ENCODE measurements at places on chromosomes 16 and 17. TPM values are rescaled to one million over a fixed set of nuclear protein-coding genes. Genes with fewer than 3 reads are reported as not detected.

- DNase-seq, result no peak
Observed at GRCh38 chr16:3188925-3189825, 1.2 kb downstream of the OR1F1 start.

DNA sequence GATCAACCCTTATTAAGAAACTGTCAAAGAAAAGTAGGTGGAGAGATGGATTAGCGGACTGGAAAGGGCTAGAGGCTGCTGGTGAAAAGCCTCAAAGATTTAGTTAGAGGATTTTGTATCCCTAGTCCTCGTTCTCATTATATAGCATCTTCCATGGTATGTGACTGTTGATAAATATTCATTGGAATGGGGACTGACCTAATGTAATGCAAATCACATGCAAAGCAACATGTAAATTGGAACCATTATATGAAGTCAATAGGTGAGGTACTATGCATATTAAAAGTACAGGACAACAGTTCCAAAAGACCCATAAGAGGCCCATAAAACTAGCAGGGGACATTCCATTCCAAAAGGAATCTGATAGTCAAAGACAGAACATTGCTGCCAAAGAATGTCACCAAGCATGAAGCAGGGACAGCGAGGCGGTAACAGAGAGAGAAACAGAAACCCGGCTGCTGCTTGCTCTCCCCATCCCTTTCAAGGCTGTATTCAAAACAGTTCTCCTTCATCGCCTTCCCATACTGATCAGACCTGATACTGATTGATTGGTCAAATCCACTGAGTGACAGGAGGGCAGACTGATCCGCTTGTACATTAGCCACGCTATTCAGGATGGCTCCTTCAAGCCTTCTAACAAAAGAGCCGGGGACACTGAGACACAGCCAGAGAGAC, 44.5 kb downstream of the SOX9 start:
- DNase-seq, result no peak

DNA sequence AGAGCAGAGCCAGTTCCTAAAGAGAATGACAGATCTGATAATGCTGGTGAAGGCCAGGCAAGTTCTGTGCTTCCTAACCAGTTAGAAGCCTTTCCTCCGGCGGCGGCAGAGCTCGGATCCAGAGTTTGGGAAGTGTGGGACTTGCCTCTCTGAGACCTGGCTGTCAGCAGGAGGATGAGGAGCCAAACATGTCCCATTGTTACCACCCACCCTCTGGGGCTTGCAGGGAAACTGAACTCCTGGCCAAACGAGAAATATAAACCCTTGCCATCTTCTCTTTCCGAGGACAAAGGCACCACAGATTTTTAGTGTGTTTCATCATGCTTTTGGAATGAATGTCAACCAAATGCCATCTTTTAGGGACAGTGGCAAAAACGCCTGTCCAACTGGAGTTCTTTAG, 80.2 kb upstream of the SMURF2 start:
- no peak for DNase-seq

- DNase-seq, result no peak
Observed at GRCh38 chr17:76560036-76560876, 20.4 kb downstream of the PRCD start.

GRCh38 chr17:31541559-31541958, 150.1 kb downstream of the RAB11FIP4 start:
- DNase-seq, result no peak

- no peak for DNase-seq
Observed at GRCh38 chr16:84650062-84650991, 2.0 kb downstream of the KLHL36 start.

DNA sequence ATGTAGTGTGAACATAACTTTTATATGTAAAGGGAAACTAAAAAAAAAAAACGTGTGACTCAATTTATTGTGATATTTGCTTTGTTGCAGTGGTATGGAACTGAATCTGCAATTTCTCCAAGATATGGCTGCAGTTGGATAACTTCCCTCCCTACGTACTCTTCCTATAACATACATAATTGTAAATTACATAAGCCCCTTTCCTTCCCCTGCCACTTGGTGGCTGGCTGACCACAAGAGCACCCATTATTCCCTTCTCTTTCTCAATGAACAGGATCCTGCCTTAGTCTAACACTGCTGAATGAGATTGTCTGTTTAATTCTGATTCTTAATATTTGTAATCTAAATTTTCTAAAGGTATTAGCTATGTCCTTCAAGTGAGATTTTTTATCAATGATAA, 27.8 kb downstream of the CCL4 start:
- no peak for DNase-seq

- DNase-seq, result no peak
Observed at GRCh38 chr17:4788807-4789700, at the start of gene GLTPD2. TSS of gene GLTPD2 (plus strand) at chr17:4788964. CDS start at chr17:4789012, 48 bp downstream.

DNA sequence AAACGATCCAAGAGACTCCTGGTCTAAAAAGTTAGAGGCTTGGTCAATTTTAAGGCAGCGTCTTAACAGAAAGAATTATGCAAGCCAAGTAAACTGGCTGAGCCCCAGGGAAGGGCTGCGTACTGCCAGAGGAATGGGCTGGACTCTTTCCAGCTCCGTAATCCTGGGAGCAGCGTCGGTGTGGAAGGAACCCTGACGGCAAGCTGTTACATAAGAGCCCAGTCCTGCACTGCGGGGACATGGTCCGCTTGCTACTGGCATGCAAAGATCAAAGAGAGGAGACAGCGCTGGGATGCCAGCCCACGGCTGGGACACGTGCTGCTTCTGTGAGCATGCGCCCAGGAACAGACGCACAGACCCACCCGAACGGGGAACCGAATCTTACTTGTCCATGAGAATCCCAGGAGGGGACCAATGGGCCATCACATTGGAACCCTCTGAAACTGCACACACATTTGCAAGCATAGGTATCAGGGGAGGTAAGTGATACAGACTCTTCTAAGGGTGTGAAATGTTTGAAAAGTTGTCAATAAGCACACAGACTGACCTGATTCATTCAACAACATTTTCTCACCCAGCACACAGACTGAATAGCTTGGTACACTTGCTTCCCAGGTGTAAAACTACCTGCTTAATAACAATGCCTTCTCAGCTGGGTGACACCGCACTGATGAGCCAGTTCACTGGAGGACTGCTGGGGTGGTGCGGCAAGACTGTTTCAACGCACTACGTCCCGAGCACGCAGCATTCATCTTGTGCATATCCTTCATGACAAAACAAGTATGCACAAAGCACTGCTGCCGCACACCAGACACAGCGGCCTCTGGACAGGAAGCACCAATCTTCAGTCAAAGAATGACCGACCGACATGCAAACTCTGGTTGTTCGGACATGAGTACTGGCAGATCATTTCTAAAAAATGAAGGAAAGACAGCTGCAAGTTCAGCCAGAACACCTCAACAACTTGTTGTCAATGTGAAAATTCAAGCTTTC, 94.9 kb downstream of the ANKRD11 start:
- DNase-seq, result no peak

GRCh38 chr16:18841833-18842525, 40.6 kb upstream of the ARL6IP1 start:
- no peak for DNase-seq

DNA sequence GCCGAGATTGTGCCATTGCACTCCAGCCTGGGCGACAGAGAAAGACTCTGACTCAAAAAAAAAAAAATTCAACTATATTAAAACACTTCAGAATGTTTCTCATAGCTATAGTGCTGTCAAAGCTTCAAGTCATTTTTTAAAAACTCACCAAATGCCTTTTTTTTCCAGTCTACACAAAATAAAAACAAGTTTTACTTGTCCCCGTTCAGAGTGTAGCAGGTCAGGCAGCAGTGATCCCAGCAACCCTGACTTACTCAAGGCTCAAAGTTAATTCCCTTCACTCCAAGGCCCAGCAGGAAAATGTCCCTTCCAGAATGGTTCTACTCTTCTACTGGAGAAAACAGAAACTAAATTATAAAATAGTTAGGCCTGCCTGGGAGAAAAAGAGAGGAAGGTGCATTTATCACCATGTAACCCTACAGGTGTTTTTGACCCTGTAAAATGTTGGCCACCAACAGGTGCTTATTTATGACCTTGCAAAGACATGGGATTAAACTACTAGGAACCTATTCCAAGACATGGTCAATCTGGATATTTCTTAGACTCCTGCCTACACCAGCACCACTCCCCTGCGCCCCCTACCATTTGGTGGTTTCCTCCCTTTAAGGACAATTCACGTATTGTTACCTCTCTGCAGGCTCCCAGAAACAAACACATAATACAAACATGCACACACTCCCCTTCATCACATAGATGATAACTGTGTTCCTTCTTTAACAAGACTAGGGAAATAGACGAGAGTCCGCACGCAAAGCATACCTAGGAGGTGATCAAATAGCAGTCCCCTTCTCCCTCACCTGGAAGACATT, 5.4 kb downstream of the AMFR start:
- DNase-seq, result no peak

DNA sequence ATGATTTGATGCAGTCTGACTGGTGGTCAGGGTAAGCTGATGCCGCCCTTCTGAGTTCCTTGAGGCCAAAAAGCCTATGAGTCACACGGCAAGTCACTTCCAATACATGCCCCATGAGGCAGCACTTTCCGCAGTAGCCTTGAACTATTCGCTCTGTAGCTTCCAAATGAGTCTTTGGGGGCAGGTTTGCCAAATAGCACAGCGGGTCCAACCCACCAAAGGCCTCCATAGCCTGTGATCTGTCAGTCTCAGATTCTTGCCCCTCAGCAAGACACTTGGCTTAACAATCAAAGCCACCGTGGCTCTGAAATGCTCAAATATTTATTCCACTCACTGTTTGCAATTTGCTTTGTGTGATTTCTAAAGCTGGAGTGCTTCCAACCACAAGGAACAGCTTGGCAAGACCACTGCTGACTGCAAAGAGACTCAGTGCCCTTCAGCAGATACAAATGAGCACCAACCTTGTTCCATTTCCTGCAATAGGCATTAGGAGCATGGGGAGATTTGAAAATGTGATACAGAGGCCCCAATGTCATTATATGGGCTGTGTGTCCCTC, 45.4 kb downstream of the CLEC19A start:
- DNase-seq, result no peak

- DNase-seq, result no peak
Observed at GRCh38 chr16:68382296-68382718, 66.0 kb downstream of the SMPD3 start.

Gene TP53TG3
- total RNA-seq, result not detected

Gene SOCS7
- total RNA-seq, result 14.5 TPM

Measured in mesenteric fat pad (tissue), 1 donor.